Activated CD8-positive, alpha-beta T cell treated with anti-CD3 and anti-CD28 coated beads for 36 hours (primary cell): ENCODE measurements at places on chromosomes 11 and 22. TPM values are rescaled to one million over a fixed set of nuclear protein-coding genes. Genes with fewer than 3 reads are reported as not detected.

DNA sequence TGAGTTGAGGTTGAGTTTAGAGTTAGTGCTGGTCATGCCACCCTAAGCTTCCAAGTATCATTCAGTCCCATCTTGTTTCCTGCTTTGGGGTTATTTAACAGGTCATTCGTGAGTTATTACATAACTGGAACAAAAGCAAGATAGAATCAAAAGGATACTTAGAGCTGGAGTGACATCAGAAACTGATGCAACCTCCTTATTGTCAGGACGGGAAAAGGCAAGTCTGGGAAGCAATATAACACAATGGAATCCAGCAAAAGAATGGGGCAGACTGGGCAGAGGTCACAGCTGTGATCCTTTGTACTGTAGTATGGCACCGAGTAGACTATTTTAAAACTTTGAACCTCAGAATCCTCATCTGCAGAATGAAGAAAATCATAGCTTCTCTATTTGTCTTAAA is 4.4 kb upstream of the PRSS23 start:
- DNase-seq: no peak

- no peak for DNase-seq
Measured at GRCh38 chr22:37726241-37726887, 29.5 kb downstream of the TRIOBP start.

- DNase-seq: no peak
Measured at GRCh38 chr11:21933095-21933494, 259.8 kb upstream of the ANO5 start.

CCDC73 gene
- total RNA-seq: not detected

TTC38 gene
- 11.9 TPM for total RNA-seq

HORMAD2 gene
- not detected for total RNA-seq
